ENCODE measurements at places on chromosomes 2 and 18.
A peak's percentile ranks its signal among the peaks of the same experiment; 100 is the strongest.

DNA sequence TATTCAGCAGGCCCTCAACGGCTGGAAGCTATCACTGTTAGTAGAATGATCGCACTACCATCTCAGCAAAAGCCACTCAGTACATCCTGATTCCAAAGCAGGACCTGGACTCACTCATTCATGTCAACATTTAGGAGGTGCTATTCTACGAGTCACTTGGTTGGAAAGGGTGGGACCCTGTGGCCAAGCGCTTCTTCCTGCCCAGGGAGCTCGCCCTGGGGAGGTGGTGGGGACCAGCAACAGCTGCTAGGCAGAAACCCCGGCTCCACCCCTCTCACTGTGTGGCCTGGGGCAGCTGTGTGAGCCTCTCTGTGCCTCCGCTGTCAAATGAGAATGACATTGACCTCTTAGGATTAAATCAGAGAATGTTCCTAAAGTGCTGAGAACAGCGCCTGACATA is 231.4 kb downstream of the EIPR1 start:
- H3K27ac ChIP-seq, result no peak overlapping the region
- DNase-seq, result no peak
- no peaks in the 10 kb centered on the region for H3K36me3 ChIP-seq
- H3K4me1 ChIP-seq, result peaks cover 4% of the 10 kb centered on the region

GRCh38 chr18:44719519-44720060 is 38.9 kb downstream of the SETBP1 start:
- no peak overlapping the region for H3K4me3 ChIP-seq
- no peak overlapping the region for H3K27ac ChIP-seq
- DNase-seq, result no peak

DNA sequence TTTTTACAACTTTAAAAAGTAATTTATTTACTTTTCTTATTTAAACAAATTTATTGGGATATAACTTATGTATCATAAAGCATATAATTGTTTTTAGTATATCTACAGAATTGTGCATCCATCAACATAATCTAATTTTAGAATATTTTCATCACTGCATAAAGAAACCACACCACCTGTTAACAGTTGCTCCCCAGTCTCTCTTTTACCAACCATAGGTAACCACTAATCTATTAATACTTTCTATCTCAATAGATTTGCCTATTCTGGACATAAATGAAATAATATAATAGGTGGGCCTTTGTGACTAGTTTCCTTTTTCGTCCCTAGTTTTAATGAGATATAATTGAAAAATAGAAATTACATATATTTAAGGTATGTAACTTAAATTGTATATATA is 90.6 kb downstream of the ADAM23 start:
- no peak overlapping the region for H3K4me3 ChIP-seq
- no peaks in the 10 kb centered on the region for H3K36me3 ChIP-seq
- no peaks in the 10 kb centered on the region for H3K4me1 ChIP-seq
- no peak overlapping the region for H3K27ac ChIP-seq
- H3K27me3 ChIP-seq, result no peaks in the 10 kb centered on the region
- DNase-seq, result no peak

GRCh38 chr2:224922142-224922727 is 120.0 kb downstream of the DOCK10 start:
- peak overlapping the region; percentile 17 for H3K27ac ChIP-seq
- H3K4me3 ChIP-seq, result no peak overlapping the region
- no peaks in the 10 kb centered on the region for H3K36me3 ChIP-seq

- no peak for DNase-seq
- H3K36me3 ChIP-seq, result no peaks in the 10 kb centered on the region
Measured at GRCh38 chr18:46224181-46224775, 120.1 kb downstream of the HAUS1 start.

GRCh38 chr18:12589448-12589847 is 68.5 kb downstream of the SPIRE1 start:
- no peak overlapping the region for H3K27ac ChIP-seq
- DNase-seq, result no peak
- H3K27me3 ChIP-seq, result no peaks in the 10 kb centered on the region
- H3K4me3 ChIP-seq, result no peak overlapping the region

- H3K36me3 ChIP-seq, result no peaks in the 10 kb centered on the region
- no peak overlapping the region for H3K4me3 ChIP-seq
- H3K27ac ChIP-seq, result no peak overlapping the region
- H3K27me3 ChIP-seq, result no peaks in the 10 kb centered on the region
- H3K4me1 ChIP-seq, result no peaks in the 10 kb centered on the region
Measured at GRCh38 chr2:88810017-88810416, 118.5 kb downstream of the RPIA start.

DNA sequence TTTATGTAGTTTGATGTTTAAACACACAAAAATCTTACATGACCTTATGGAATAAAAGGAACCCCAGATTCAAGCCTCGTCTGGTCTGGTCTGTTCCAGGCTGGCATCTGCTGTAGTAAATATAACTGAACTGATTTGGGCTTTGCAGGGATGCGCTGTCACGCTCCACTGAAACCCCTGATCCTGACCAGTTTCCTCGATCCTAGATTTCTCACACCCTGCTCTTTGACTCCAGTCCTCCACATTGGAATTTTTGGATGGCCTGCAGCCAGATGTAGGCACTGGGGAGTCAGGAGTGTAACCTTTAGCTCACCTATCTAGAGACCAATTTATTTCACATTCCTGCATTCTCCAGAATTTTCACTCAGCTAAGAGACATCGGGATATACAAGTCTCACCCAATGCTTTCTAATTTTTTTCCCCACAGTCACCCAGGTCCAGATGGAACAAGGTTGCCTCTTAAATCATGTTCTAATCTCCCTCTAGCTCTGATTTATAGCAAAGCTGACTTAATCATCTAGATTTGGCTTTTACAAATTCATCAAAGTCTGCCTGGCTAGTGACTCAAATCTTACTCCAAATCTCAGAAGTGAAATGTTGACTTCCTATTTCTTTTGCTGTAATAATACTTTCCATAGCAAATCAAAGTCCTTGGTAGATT is 219.6 kb downstream of the CD226 start:
- peaks cover 12% of the 10 kb centered on the region for H3K4me1 ChIP-seq
- no peaks in the 10 kb centered on the region for H3K36me3 ChIP-seq
- H3K27ac ChIP-seq, result no peak overlapping the region
- no peaks in the 10 kb centered on the region for H3K27me3 ChIP-seq
- no peak overlapping the region for H3K4me3 ChIP-seq
